ENCODE measurements at places on chromosomes 4 and X. TPM values are rescaled to one million over a fixed set of nuclear protein-coding genes. Genes with fewer than 3 reads are reported as not detected.

EREG gene
- total RNA-seq: 9.9 TPM

HTN3 gene
- total RNA-seq: not detected

SPIN2A gene
- 0.50 TPM for total RNA-seq

AREG gene
- total RNA-seq: 1.5 TPM

SSX4B gene
- total RNA-seq: not detected

CT45A3 gene
- total RNA-seq: not detected

GUCY1B1 gene
- 39.3 TPM for total RNA-seq

UGT2B17 gene
- not detected for total RNA-seq

KIAA1210 gene
- not detected for total RNA-seq

RPS6KA6 gene
- 3.3 TPM for total RNA-seq

ARHGAP6 gene
- total RNA-seq: 6.9 TPM

PRDM5 gene
- 19.0 TPM for total RNA-seq

LRIT3 gene
- total RNA-seq: under 0.01 TPM

GAGE12E gene
- total RNA-seq: not detected

OPN1MW gene
- not detected for total RNA-seq

ATP2B3 gene
- total RNA-seq: not detected

UGT2A1 gene
- total RNA-seq: not detected

GJB1 gene
- total RNA-seq: not detected

UBA1 gene
- total RNA-seq: 75.2 TPM

PNMA6A gene
- total RNA-seq: 3.3 TPM

PF4V1 gene
- not detected for total RNA-seq

PI4K2B gene
- 21.0 TPM for total RNA-seq

STEEP1 gene
- total RNA-seq: 38.0 TPM

PDLIM3 gene
- 50.3 TPM for total RNA-seq

NPY1R gene
- under 0.01 TPM for total RNA-seq

TBX22 gene
- not detected for total RNA-seq

SYN1 gene
- total RNA-seq: 0.17 TPM

CENPVL1 gene
- total RNA-seq: not detected

EVC gene
- total RNA-seq: 39.0 TPM

TRAPPC11 gene
- 46.6 TPM for total RNA-seq

XK gene
- total RNA-seq: 0.17 TPM

PKD2 gene
- total RNA-seq: 101 TPM

HSFX3 gene
- total RNA-seq: not detected

SLC38A5 gene
- 21.8 TPM for total RNA-seq

MAP7D2 gene
- total RNA-seq: under 0.01 TPM

HSFX4 gene
- not detected for total RNA-seq

TENM3 gene
- total RNA-seq: 3.6 TPM

TRIM75 gene
- total RNA-seq: not detected

DNAAF6 gene
- total RNA-seq: not detected

MAGED4B gene
- total RNA-seq: 22.1 TPM

BTK gene
- not detected for total RNA-seq

SLC9B1 gene
- 2.0 TPM for total RNA-seq

PDGFC gene
- 67.3 TPM for total RNA-seq

CRMP1 gene
- 0.33 TPM for total RNA-seq

RIPPLY1 gene
- total RNA-seq: not detected

GPR119 gene
- not detected for total RNA-seq

DTHD1 gene
- total RNA-seq: not detected

AFM gene
- total RNA-seq: not detected

LRCH2 gene
- 12.8 TPM for total RNA-seq

FAM53A gene
- total RNA-seq: 0.77 TPM

NR3C2 gene
- total RNA-seq: 7.4 TPM

TCEANC gene
- 7.3 TPM for total RNA-seq

PAPSS1 gene
- total RNA-seq: 59.9 TPM

HERC6 gene
- 12.9 TPM for total RNA-seq

Measured in fibroblast of lung (primary cell).